ENCODE measurements at places on chromosomes 3 and 15.

GRCh38 chr3:179196098-179196497, 47.9 kb downstream of the PIK3CA start:
- no peaks in the 10 kb centered on the region for H3K36me3 ChIP-seq
- H3K27me3 ChIP-seq, result no peaks in the 10 kb centered on the region
- no peak overlapping the region for H3K4me3 ChIP-seq
- H3K27ac ChIP-seq, result no peak overlapping the region
- H3K4me1 ChIP-seq, result peaks cover 4% of the 10 kb centered on the region

GRCh38 chr3:57436195-57436761, 107.9 kb downstream of the DNAH12 start:
- no peak for DNase-seq
- no peak overlapping the region for H3K4me3 ChIP-seq
- H3K27me3 ChIP-seq, result no peaks in the 10 kb centered on the region

GRCh38 chr15:74124759-74125158, 5.6 kb upstream of the ISLR2 start:
- DNase-seq, result no peak
- H3K27me3 ChIP-seq, result peaks cover 6% of the 10 kb centered on the region
- no peak overlapping the region for H3K27ac ChIP-seq
- H3K4me3 ChIP-seq, result no peak overlapping the region
- peaks cover 5% of the 10 kb centered on the region for H3K4me1 ChIP-seq

GRCh38 chr15:96058103-96058851, 272.2 kb upstream of the NR2F2 start:
- H3K27me3 ChIP-seq, result peaks cover 2% of the 10 kb centered on the region
- no peak for DNase-seq
- no peak overlapping the region for H3K4me3 ChIP-seq
- H3K4me1 ChIP-seq, result no peaks in the 10 kb centered on the region
- H3K27ac ChIP-seq, result no peak overlapping the region

DNA sequence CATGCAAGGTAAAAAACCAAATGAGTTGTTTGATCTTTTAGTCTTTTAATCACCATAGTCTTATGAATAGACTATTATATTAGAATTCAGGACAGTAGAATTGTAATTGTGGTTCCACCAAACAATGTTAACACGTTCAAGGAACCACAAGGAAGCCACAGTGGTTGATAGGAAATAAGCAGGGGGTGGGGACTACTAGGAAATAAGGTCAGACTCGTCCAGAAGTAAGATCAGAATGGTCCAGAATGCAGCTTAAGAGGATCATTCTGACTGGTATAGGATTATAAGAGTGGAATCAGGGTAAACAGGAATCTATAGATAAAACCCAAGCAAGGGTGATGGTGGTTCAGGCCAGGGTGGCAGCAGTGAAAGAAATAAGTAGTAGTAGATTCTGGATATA, 7.5 kb downstream of the MYNN start:
- no peaks in the 10 kb centered on the region for H3K4me1 ChIP-seq
- DNase-seq, result no peak

DNA sequence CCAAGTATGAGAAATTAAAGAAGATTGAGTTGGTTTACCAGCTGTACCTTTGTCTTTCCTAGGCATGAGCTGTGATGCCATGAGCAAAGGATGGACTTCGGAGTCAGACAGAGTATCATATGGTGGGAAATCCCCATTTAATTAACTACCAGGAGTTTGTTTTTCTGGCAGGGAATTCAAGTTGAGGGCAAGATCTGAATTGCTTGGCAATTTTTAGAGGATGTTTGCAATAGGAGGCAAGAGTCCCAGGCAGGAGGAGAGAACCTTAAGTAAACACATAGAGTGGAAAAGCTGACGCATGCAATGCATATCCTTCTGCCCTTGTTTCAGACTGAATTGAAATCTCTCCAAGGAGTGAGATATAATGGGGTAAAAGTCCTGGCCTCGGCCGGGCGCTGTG, 569.7 kb upstream of the MDFIC2 start:
- no peaks in the 10 kb centered on the region for H3K4me1 ChIP-seq
- no peak for DNase-seq
- H3K27me3 ChIP-seq, result no peaks in the 10 kb centered on the region
- H3K27ac ChIP-seq, result no peak overlapping the region
- H3K36me3 ChIP-seq, result no peaks in the 10 kb centered on the region

- DNase-seq, result no peak
- H3K4me3 ChIP-seq, result no peak overlapping the region
- H3K4me1 ChIP-seq, result no peaks in the 10 kb centered on the region
These were observed 128.9 kb upstream of the VEPH1 start for GRCh38 chr3:157632075-157632474.

- H3K36me3 ChIP-seq, result no peaks in the 10 kb centered on the region
- peak overlapping the region; percentile 63 for H3K27ac ChIP-seq
- peaks cover 16% of the 10 kb centered on the region for H3K4me1 ChIP-seq
- H3K27me3 ChIP-seq, result peaks cover 17% of the 10 kb centered on the region
These were observed 864 bp upstream of the NEO1 start for GRCh38 chr15:73051391-73051806.

All from T-cell (primary cell).